Activated CD8-positive, alpha-beta memory T cell treated with anti-CD3 and anti-CD28 coated beads for 1 hour (primary cell): ENCODE measurements at places on chromosomes 3 and 15.

DNA sequence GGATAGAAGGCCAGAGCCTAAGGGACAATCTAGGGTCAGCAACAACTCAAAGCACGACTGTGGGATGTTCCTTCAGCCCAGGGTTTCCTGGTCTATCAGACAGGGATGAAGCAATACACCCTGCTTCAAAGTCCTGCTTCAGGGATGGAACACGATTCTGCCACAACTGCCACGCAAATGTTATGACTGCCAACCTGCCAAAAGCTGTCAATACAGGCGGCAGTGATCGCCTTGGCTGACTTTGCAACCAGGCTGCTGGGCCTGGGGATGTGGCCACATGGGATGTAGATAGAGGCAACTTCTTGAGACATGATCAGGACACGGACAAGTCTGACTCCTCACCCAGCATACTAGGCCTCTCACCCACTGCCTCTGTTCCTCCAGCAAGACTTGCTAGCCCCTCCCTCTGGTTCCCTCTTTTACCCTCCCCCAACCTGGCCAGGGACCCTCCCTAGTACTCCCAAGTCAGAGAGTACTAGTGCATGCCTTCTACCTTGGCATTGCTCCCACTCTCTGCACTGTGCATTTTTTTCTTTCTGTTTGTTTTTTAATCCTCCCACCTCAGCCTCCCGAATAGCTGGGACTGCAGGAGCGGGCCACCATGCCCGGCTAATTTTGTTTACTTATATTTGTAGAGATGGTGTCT is 7.6 kb downstream of the CCDC12 start:
- DNase-seq, result no peak

DNA sequence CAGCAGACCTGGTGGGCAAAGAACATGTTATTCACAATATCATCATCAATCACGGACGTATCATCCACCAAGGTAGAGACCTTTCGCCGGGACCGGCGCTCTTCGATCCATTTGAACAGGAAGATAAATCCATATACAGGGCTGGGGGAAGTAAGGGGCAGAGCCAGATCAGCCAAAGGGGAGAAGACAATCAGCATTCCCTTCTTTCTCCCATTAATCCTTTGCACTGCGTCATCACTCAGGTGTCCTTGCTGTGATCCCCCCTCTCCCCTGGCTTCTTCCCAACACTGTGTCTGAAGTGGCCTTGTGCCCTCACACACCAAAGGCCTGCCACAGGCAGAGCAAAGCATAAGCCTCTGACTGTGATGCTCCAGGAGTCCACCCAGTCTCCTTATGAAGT is 36.4 kb downstream of the SEMA3G start:
- DNase-seq, result no peak

- no peak for DNase-seq
These were observed 181.8 kb downstream of the MCTP2 start for GRCh38 chr15:94412979-94413746.

- DNase-seq, result no peak
These were observed 129.7 kb upstream of the PRICKLE2 start for GRCh38 chr3:64354956-64355355.

DNA sequence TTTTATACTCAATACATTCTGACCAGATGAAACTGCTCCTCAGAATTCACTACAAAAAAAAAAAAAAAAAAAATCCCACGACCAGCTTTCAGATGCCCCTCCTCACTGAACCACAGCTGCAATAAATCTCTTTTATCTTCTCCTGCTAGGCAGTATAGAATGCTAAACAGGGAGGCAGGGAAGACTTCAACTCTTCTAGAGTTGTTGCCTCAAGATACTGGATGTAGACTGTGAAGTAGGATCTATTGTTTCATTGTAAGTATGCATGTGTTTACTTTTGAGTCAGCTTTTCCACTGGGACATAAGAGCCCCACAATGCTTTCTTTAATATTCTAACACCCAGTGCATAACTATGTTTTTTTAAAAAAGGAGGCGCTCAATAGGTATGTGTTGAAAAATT is 401.4 kb downstream of the TBL1XR1 start:
- no peak for DNase-seq

DNA sequence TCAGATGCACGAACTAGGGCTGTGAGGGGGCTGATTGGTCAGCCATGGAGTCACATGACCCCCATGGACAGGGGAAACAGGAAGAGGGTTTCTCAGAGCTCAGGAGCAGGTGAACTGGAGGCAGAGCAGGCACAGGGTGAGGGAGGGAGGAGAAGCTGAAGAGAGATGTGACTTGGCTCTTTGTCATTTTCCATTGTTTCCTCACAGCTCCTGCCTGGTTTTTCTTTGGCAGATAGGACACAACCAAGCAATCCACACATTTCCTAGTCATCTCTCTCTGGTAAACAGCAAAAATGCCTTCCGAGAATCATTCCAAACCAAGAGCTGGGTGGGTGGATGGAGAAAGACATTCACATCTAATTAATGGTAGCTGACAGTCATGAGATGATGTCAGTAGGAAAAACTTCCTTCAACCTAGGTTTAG is 43.4 kb upstream of the LMCD1 start:
- no peak for DNase-seq

- no peak for DNase-seq
These were observed 33.5 kb downstream of the HMCES start for GRCh38 chr3:129312021-129312639.

DNA sequence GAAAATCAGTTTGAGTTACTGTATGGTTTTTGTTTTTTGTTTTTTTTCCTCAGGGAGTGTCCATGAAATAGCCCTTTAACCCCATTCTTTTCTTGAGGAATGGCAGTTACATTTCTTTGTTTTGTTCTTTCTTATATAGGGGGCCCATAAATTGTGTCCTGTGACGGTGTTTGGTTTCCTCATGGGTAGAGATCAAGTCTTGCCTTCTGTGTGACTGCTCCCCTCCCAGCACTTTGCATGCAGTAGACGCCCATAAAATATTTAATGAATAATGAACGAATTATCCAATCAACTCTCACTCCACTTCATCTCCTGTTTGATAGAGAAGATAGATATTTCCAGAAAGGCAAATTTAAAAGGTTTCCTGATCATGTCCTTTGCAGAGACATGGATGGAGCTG is 78.1 kb downstream of the CADPS start:
- DNase-seq, result no peak

GRCh38 chr3:50255251-50255615 is 13.7 kb upstream of the SEMA3B start:
- no peak for DNase-seq

- no peak for DNase-seq
These were observed 118.9 kb upstream of the MEIS2 start for GRCh38 chr15:37219211-37219701.

- DNase-seq, result no peak
These were observed 1.2 kb downstream of the CALML4 start for GRCh38 chr15:68203956-68204355.

DNA sequence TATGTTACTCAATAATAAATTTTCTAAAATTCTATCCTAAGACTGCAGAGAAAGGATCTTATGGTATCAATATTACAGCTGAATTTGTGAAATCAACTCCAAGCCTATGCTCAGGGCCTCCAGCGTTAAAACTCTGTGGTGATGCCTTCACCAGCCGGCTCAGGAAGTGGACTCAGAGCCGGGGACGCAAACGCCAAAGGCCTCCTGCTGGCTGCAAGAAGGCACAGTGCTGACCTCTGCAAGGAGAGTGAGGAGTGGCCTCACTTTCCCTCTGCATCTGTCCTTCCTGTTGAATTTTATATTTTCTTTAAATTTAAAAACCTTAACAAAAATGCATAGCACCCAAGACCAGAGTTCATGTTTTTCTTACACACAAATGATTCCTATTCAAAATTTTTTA is 48.5 kb downstream of the HERC2 start:
- DNase-seq, result no peak

DNA sequence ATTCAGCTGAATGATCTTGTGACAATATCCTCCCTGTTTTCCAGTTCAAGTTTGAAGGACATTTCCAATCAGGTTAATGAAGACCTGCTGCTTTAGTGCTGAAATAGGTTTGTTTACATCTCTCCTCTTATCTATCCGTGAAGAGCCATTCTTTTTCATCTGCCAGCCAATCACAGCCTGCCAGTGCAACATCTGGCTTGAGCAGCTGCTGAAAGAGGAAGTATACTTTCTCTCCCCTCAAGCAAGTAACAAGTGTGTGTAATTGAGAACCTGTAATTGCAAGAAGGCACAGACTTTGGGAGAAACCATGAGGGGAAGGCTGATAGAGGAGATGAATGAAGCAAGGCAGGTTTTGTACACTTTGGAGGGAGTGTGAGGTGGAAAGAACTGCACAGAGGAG is 404.3 kb downstream of the AGBL1 start:
- no peak for DNase-seq

- DNase-seq, result no peak
These were observed 102.0 kb upstream of the MRPS22 start for GRCh38 chr3:139241783-139242182.

DNA sequence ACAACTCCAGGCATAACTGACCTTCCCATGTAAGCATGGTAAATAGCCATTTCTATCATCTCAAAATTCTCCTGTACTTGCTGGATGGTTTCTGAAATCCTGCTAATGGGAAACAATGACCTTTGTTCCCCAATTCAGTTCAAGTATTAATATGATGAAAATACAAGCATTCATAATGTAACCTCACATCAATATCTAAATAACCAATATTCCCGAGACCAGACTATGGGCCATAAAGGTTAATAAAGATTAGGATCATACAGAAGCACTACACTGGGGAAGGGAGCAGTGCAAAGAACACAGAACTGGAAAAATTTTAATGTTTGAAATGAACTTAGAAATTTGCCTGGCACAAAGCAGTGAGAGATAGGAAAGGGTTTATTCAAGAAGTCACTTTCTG is 151.3 kb upstream of the SETMAR start:
- no peak for DNase-seq

- DNase-seq, result no peak
These were observed 54.2 kb downstream of the PPARG start for GRCh38 chr3:12343047-12343501.

GRCh38 chr3:99901200-99901926 is 83.7 kb downstream of the CMSS1 start:
- DNase-seq, result no peak

DNA sequence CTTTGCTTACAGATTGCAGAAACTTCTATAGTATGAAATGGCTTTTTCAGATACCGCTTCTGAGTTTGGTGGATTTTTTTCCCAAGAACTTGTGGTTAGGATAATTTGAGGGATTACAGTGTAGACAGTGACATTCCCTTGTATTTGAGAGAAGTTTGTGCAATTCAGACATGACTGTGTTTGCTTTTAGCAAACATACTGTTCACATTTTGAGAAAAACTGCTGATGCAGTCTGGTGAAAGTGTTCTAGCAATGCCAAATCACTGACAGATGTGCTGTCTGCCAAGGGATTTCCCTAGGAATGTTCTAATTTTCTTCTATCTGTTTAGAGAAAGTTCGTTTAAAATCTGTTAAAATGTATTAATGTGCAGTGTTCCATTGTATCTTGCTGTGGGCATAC is 652.6 kb downstream of the FHIT start:
- no peak for DNase-seq

DNA sequence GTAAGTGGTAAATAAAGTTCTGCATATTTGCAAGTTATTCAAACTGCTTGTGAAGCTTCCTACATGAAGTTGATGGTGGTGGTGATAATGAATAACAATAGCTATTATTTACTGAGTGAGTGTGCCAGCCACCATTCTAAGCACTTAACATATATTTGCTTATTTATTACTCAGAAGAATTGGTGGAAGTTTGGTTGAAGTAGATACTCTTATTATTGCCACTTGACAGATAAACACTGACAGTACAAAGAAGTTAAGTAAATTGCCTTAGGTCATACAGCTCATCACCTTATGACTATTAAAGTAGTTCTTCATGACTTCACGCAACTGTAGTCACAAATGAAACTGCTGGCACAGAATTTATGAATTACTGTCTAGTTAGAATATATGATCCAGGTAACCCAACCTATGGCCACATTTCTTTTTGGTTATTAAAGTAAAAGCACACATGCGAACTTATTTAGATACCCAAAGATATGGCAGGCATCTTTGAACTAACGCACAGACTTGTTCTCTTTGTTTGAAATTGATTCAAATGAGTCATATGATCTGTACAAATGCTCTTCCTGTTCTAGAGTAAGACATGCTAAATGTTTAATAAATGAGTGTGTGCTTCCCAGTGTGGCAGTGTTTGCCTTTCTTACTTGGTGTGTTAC is 99.8 kb upstream of the NR2F2 start:
- DNase-seq, result no peak

DNA sequence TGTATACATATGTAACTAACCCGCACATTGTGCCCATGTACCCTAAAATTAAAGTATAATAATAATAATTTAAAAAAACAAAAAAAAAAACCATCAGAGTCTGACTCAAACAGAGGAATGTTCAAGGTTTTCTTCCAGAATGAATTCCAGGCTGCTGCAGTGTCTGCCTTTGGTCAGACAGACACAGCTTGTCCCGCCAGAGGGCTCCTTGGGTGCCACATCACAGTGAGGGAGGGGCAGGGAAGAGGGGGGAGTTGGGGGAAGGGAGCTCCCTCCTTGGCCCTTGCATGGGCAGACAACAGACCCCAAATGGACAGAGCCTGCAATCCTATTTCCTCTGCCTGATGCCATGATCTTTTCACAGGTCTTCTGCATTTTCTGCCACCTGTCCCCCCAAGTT is 36.5 kb downstream of the ITGB5 start:
- no peak for DNase-seq

GRCh38 chr3:177333533-177334520 is 136.5 kb upstream of the TBL1XR1 start:
- no peak for DNase-seq

- DNase-seq, result no peak
These were observed 375.1 kb upstream of the ARRDC4 start for GRCh38 chr15:97585408-97585807.

DNA sequence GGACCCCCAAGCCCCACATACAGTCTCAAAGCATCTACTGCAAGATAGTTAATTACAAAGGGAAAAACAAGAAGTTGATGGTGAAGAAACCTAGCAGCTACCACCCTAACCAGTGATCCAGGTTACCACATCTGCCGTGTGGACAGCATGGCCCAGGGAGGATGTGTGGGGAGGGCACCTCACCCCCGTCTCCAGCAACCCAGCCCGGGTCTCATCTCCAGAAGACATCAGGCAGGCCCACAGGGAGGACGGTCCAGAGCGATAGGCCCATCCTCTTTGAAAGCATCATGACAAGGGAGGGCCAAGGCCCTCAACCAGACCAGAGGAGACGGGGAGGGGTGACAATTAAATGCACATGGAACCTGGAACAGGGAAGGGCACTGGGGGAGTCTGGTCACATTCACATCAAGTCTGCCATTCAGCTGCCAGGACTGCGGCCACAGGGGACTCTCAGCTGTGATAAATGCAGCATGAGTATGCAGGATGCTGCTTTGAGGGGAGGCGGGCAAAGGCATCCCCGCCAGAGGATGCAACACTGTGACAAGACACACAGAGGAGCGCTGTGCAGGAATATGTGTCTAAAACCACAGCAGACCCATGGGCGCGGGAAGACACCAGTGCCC is 18.8 kb downstream of the ZXDC start:
- no peak for DNase-seq

GRCh38 chr3:106326941-106327695 is 458.3 kb upstream of the CBLB start:
- DNase-seq, result no peak

- no peak for DNase-seq
These were observed 35.5 kb downstream of the NFKBIZ start for GRCh38 chr3:101884776-101885175.

- no peak for DNase-seq
These were observed 878.0 kb downstream of the PDCD6IP start for GRCh38 chr3:34676436-34676835.
